Nucleus accumbens (tissue), 56 donors: ENCODE measurements at places on chromosomes 16 and 17.

DNA sequence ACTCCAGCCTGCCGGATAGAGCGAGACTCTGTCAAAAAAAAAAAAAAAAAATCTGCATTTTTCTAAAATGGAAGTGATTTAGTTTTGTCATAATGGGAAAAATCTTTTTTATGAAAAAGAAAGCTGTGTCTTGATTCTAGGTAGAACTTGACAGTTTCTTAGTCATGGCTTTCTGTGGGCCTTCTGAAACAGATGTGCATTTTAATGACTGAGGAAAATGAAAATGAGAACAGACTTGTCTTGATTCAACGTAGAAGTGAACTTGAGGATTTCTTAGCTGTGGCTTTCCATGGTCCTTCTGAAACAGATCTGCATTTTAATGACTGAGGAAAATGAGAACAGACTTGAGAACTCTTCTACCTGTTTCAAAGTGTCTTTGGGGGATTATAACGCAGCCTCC lies 171.7 kb downstream of the VPS53 start:
- DNase-seq: no peak

GRCh38 chr16:70159355-70160348 lies 13.9 kb upstream of the CLEC18C start:
- DNase-seq: no peak

- peak; percentile 36 for DNase-seq
These were observed 40.1 kb downstream of the MYO18A start for GRCh38 chr17:29140051-29140621.

GRCh38 chr17:47928415-47928814 lies 13.0 kb upstream of the PNPO start:
- DNase-seq: no peak

- DNase-seq: no peak
These were observed 43.5 kb downstream of the TEX2 start for GRCh38 chr17:64219571-64219970.

DNA sequence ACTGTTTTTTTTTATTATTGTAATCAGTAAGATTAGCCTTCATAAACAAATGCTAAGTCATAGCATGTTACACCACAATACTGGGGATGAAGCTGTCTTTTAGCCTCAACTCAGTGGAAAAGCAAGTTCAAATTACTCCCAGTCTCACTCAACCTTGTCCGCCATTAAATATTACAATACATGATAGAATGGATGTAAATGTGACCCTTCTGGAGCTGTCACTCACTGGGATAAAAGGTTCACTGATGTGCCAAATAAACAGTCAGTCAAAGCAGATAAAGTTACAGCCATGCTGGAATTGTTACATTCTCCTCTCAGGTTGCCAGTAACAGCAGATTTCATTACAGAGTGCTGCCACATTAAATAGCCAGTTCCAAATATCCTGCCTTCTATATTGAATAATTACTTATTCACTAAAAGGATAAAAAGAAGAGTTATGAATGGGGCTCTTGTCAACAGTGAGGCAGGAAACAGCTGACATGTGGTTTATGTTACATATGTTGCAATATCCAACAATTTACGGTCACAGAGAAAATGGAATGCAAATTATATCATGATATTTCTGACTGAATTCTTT lies 53.4 kb downstream of the BRIP1 start:
- DNase-seq: no peak

GRCh38 chr16:72112906-72113615 lies 19.4 kb downstream of the DHX38 start:
- DNase-seq: no peak

- DNase-seq: no peak
These were observed 1.1 kb downstream of the C1QTNF1 start for GRCh38 chr17:79024901-79025737.

DNA sequence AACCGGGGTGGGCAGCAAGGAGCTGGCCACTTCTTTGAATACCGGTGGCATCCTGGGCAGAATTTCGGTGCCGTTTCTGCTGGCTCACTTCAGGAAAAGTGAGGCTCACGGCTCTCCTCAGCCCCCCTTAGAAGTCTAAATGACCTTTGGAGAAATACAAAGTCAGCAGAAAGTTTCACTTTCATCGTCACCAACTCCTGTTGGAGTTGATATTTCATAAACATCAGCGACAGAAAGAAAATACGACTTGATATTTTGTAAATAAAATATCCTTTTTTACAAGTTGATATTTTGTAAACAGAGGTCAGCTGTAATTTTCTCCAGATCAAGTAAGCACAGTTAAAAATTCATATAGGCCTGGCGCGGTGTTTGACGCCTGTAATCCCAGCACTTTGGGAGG lies 781 bp downstream of the ZNF75A start:
- DNase-seq: no peak

DNA sequence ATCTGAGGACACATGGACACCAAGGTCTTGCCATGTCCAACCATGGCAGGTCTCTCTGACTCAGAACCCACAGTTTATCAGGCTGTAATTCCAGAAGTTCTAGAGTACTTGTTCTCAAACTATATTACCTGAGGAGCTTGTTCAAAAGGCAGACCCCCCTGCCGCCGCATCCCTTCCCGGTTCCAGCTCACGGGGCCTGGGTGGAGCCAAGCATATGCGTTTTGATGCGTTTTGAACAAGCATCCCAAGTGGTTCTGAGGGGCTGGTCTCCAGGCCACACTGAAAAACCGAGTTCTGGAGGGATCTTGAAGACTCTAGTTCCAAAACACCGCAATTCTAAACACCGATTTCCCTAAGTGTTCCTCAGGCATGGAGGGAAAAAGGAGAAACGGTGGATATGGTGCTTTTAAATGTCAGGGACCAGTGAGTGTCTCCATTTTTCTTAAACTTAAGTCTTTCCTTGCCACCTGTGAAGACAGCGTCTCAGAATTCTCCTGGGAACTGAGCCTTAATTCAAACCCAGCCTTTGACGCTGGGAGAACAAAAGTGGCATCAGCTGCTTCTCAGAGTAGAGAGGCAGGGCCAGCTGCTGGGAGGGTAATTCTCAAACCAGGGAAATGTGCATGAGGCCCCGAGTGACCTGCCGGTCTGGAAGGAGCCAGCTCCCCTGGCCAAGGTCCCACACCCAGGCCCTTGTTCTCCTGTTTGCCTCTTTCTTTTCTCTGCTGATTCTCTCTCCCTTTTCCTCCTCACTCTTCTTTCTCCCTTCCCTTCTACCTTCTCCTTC lies 84.4 kb upstream of the PLCG2 start:
- no peak for DNase-seq

DNA sequence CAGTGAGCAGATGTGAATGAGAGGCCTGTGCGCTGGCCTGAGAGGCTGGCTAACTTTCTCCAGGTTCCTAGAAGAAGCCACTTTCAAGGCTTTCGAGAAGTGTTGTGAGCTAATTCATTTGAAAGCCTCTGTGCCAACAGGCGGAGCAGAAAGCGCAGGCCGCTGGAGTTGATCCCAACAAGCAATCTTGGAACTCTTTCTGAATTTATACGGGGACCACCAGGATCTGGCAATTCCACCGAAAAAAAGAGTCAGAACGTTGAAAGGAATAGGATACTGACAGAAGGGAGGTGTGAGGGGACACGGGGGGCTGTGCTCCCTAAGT lies 71.3 kb upstream of the METRNL start:
- no peak for DNase-seq

GRCh38 chr16:11679250-11679649 lies 11.0 kb downstream of the SNN start:
- peak; percentile 34 for DNase-seq

- no peak for DNase-seq
These were observed 532.9 kb downstream of the MAF start for GRCh38 chr16:79067600-79067999.

DNA sequence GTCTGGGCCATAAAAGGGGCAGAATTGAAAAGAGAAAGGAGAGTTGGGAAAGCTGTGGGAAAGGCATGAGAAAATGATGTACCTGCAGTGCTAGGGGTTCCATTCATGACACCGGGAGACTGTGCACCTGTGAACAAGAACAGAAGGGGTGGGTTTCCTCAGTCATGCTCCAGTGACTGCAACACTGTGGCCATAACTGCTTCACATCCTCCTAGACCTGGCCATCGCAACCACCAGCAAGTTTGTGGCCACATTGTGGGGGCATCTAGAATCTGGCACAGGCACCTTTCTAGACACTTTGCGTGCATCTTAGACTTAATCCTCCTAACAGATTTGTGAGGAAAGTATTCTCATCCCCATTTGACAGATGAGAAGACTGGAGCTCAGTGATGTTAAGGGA lies 12.7 kb downstream of the GP2 start:
- DNase-seq: no peak

DNA sequence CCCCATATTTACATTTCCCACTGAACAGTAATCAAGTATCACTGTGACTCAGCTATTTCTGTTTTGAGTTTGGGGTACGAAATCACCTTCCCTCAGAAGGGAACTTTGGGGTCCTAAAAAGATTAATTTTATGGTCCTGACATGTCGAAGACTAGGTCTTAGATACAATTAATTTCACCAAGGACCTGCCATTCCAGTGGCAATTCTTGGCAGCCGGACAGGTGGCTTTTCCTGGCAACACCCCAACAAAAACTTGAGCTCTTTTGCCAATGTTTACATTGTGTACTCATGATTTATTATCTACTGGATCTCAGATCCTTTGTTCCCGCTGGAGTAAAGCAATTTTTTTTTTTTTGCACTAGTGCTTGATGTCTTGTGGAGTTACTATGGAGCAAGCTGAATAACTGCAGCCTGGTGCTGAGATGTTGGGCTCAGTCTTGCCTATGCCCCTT lies 14.4 kb downstream of the SLFN5 start:
- no peak for DNase-seq

DNA sequence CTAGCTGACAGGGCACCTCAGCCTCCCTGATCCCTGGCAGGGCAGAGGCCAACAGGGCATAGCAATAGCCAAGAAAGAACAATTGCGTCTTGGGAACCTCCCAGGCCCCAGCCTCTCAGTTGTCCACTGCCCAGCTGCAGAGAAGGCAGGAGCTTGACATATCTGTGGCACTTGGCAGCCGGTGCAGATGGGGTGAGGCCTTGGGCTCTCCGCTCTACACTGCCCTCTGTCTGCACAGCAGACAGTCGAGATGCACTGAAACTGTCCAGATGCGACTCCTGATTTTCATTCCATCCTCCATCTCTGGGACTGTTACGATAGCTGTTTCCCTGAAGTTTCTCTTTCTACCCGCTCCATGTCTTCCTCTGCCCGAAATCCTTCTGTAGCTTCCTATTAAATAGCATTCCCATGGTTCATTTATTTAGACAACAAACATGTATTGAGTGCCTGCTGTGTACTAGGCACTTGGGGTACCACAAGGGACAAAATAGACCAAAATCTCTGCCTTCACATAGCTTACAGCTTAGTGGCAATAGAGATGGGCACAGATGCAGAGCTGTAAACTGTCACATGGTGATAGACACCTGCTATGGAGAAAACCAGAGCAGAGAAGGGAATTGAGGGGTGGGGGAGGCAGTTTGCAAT lies 3.3 kb downstream of the POLR3E start:
- DNase-seq: peak; percentile 49

DNA sequence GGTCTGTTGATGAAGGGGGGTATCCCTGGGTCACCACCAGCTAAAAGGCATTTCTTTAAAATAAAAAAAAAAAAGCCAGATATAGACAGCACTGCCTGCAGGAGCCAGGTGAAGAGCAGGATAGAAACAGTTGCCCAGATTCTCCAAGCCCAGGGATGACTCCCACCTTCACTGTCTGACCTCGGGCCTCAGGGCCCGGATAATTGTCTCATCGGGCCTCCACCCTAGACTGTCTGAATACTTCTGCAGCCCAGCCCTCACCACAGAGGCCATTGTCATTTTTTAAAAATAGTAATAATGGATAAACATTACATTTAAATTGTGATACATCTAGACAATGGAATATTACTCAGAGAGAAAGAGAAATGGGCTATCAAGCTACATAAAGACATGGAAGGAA lies 92.8 kb upstream of the TNRC6C start:
- DNase-seq: no peak

DNA sequence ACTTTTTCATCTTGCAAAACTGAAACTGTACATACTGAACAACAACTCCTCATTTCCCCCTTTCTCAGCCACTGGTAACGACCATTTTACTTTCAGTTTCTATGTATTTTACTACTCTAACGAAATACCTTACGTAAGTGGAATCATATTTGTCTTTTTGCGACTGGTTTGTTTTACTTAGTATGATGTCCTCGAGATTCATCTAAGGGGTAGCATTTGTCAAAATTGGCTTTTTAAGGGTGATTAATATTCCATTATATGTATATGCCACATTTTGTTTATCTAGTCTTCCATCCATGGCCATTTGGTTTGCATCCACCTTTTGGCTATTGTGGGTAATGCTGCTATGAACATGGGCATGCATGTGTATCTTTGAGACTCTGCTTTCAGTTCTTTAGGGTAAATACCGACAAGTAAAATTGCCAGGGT lies 10.4 kb downstream of the KPNB1 start:
- DNase-seq: no peak

DNA sequence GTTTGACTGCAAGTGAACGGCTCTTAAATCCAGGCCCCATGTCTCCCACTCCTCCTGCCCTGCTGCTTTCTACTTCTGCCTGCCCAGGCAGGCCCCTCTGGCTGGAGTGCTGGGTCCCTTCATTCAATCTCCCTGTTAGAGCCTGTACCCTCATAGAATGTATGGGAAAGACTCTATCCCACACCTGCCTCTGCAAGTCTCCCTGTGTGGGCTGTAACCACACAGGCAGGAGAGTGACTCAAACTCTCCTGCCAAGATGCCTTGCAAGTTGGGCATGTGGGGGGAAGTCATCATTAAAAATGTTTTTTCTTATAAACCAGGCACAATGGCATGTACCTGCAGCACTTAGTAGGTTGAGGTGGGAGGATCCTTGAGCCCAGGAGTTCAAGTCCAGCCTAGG lies 77.5 kb downstream of the PLXDC1 start:
- DNase-seq: no peak

- DNase-seq: no peak
These were observed 20.1 kb downstream of the WFDC1 start for GRCh38 chr16:84314814-84315213.

DNA sequence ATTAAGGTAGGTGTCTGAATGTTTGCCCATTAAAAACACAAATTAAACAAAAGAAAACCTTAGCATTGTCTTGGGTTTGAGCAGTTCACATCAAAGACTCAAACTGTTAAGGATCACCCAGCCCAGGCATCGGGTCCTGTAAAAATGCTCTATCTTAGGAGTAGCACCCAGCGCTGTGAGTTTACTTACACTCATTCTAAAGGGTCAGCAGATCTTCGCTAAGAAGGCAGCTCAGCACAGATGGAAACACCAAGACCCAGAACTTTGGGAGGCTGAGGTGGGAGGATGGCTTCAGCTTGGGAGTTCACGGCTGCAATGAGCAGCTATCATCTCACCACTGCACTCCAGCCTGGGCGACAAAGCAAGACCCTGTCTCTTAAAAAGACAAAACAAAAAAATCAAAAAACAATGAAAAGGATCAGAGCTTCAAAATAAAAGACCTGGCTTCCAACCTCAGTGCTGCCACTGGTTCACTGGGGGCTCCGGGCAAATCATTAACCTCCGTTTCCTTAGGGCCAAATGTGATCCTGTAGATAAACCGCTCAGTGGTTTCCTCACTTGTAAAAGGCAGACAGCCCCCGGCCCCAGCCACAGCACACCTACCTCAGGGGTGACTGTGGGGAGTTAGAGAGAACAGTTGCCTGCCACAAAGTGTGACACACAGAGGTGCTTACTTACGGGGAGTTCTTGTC lies 11.1 kb downstream of the COG1 start:
- DNase-seq: no peak
